ENCODE measurements at places on chromosomes 5 and 9.

- DNase-seq = no peak
These were observed 20.5 kb upstream of the JAK2 start for GRCh38 chr9:4964540-4964939.

DNA sequence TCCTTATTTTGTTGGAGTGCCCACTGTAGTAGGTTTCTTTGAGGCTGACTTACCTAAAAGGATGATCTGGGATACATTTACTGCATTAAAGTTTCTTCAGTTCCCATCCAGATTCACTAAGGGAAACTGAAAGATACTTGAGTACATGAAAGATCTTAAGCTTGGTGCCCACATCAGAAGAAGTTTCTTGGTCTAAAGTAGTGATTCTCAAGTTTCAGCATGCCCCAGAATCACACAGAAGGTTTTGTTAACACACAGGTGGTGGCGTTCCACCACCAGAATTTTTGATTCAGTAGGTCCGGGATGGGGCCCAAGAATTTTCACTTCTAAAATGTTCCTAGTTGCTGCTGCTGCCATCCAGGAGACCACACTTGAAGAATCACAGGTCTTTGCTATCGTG lies 171.0 kb downstream of the ZNF462 start:
- DNase-seq = no peak

DNA sequence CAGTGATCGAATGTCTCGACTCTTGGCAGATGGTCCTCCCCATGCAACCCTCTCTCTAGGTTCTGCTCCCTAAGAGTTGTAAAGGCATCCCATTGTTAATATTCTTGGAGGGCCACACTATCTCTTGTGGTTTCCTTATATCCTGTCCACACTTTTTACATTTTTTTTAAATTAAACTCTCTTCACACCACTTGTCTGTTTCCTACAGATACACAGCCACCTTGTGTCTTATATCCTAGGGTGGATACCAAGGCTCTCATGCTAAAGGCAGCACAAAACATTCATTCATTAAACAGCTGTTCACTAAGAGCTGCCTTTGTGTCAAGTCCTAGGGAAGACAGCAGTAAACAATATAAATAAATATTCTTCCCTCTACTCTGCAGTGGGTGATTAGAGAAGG lies 60.5 kb upstream of the SHISAL2B start:
- DNase-seq = no peak

DNA sequence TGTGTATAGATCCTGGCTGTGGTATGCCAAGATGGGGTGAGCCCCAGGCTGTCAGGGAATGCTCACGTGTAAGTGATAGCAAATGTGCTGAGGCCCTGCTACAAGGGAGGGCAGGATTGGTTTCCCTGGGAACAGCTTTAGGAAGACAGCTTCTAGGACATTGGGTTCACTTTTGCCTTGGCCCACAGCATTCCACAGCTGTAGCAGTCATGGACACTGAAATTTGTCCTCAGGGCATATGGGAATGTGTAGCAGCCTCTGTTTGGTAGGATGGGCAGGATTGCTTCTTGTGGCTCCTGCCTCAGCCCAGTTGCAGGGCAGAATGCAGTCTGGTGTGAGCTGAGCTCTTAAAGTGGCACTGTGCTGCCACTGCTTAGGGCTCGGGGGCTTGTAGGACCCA lies 1061.7 kb upstream of the WWC1 start:
- no peak for DNase-seq

- no peak for DNase-seq
These were observed 33.5 kb upstream of the ZSWIM6 start for GRCh38 chr5:61298580-61298979.

- no peak for DNase-seq
These were observed 2.6 kb downstream of the MAN1B1 start for GRCh38 chr9:137089232-137089947.

DNA sequence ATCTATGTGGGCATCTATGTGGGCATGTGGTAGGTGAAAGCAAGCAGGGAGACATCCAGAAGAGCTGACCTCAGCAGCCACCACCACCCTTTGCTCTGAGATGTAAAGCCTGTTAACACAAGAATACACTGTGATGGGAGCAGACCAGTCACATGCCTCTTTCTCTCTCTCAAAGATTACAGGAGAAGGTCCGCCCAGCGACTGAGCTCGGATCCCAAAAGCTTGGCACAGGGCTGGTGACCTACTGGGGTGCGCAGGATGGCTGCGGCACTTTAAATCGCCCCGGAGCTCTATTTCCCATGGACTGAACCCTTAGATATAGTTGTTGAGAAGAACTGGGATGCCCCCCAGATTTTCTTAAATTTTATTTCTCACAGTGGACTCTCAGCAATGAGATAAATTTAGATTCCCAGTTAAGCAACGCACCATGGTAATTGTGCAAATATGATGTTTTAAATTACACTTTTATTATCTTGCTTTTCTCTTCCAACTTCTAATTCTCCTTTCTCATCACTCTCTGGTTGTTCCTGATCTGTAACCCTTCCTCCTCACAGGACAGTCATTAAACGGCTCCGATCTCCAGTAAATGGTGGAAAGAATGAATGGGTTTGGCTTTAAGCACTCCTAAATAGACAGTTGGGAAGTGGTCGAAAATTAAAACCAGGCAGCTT lies 37.7 kb upstream of the ICE1 start:
- DNase-seq = no peak

DNA sequence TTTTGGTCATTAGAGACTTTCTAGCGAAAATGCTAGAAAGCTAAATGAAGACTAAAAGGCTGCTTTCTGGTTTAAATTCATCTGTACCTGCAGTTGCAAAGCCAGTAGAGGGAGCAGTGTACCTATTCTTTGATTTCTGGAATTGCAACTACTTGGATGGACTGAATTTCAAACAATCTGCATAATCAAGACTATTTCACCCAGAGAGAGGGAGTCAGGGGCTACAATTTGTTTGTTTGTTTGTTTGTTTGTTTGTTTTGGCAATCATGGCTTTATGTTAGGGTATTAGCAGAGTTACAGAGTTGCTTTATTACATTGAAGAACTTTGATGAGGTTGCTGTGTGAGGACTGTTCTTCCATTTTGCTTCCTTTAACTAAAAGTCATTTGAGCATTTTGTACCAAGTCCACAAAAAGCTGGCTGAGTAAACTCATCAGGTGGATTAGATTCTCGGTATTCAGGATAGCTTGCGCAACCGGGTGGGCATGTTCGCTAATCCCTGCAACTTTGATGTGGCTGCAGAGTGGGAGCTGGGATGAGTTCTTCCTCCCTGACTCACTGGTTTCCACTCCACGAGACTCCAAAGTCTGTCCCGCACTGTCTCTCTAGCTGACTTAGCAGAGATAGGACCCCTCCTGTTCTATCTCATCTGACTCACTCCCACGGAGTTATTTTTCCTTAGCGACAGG lies 80.0 kb upstream of the TUT7 start:
- no peak for DNase-seq

DNA sequence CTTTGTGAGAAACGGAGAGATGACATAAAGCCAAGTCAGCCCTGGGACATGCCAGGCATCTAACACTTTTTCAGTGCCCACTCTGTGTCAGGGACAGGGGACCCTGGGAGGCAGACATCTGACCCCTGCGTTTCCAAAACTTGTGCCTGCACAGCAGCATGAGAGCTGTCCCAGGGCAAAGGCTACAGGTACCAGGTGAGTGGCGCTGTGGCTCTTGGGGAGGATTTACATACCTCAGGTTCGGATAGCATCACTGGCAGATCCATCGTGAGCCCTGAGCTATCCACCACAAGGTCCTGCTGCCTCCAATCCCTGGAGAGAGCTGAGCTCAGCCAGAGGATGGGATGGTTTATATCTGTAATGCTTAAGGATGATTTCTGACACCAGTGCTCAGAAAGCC lies 52.4 kb downstream of the FSTL4 start:
- DNase-seq = no peak

- no peak for DNase-seq
These were observed 2.4 kb upstream of the RNF145 start for GRCh38 chr5:159211729-159212174.

GRCh38 chr5:130954336-130954735 lies 210.7 kb downstream of the HINT1 start:
- no peak for DNase-seq

- DNase-seq = no peak
These were observed 79.6 kb downstream of the ADAMTS2 start for GRCh38 chr5:179265514-179266290.

DNA sequence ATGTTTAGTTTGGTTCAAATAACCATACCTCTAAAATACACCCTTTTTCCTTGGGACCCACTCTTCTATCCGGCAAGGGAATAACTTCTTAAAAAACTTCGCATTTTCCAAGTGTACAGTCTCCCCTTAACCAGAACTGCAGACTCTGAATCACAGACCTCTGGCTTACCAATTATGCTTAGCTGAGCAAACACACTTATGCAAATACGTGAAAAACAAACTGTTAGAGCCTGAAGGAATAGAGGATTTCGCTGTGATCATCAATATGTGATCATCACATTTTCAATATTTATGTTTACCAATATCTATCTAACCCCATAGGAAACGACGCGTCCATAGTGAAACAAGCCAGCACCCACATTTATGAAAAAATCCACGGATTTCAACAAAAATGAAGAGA lies 1.3 kb downstream of the LPAR1 start:
- no peak for DNase-seq

GRCh38 chr5:150624334-150625163 lies 15.9 kb upstream of the SYNPO start:
- DNase-seq = no peak

DNA sequence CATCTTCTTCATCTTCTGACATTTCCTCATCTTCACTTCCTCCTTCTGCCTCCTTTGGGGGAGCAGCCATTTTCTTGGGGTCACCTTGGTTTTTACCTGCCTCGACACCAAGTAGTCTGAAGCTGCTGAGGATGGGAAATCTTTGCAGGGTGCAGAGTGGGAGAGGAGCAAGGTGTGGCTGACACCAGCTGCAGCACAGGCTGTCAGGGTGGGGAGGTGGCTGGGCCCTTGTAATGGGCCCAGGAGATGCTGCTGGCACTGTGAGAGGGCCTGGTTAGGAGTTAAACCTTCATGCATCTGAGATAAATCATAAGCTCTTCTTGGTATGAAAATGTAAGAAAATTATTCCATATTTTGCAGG lies 7.7 kb downstream of the RABL6 start:
- DNase-seq = no peak

DNA sequence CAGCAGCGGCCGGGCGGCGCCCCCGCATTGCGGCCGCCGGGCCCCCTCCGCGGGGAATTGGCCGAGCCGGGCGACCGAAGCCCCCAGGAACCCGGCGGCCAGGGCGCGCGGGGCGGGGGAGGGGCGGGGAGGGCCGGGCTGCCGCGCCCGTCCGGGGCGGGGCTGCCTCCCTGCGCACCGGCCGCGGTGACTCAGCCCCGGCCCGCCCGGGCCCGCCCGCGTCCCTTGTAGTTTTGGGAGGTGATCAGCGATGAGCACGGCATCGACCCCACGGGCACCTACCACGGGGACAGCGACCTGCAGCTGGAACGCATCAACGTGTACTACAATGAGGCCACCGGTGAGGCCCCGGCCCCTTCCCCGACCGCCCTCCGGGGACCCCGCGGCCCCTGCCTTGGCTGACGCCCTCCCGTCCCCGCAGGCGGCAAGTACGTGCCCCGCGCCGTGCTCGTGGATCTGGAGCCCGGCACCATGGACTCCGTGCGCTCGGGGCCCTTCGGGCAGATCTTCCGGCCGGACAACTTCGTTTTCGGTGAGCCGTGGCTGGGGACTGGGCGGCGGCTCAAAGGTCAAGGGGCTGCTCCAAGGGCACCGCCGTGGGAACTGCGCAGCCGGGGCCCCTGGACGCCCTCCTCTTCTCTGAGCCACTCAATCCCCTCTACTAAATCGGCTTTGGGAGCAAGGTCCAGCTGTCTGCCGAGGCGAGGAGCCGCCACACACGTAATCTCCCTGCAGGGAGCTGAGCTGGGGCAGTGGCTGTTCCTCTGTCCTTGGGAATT lies 592 bp downstream of the TUBB4B start:
- no peak for DNase-seq

- no peak for DNase-seq
These were observed 126.4 kb upstream of the SLC12A2 start for GRCh38 chr5:127957183-127957582.

DNA sequence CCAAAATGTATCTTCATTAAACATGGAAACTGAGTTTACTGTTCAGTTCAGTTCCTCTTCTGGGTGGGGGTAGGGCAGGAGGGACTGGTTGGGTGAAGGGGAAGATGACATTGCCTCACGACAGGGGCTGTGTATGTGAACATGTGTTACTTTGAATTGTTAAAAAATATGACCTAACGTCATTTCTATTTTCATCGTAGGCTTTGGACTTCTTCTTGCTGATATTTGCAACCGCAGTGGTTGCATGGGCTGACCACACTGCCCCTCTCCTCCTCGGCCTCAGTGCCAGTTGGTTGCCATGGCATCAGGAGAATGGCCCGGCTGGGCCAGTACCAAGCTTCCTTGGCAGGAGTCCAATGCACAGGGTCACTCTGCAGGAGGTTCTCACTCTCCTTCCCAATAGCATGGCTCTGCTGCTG lies 41.5 kb downstream of the HACD4 start:
- peak; percentile 5 for DNase-seq

DNA sequence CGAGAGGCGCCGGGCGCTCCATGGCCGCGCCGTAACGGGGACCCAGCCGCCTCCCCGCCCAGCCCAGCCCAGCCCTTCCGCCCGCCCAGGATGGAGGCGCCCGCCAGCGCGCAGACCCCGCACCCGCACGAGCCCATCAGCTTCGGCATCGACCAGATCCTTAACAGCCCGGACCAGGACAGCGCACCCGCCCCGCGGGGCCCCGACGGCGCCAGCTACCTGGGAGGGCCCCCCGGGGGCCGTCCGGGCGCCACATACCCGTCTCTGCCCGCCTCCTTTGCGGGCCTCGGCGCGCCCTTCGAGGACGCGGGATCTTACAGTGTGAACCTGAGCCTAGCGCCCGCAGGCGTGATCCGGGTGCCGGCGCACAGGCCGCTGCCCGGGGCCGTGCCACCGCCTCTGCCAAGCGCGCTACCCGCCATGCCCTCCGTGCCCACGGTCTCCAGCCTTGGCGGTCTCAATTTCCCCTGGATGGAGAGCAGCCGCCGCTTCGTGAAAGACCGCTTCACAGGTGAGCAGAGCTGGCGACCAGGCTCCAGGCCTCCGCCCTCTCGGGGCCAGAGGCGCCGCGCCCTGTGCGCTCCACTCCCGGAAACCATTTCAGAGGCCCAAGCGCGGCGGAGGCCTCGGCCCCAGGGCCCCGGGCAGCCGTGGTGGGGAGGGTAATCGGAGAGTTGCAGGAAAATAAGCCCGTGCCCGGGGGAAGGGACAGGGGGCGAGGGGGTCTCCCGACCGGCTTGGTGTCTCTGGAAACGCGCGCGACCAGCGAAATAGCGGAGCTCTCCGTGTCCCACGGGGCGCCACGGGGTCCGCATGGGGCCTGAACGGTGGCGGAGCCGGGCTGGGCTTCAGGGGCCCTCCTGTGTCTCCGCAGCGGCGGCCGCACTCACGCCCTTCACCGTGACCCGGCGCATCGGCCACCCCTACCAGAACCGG lies 496 bp downstream of the TLX3 start:
- DNase-seq = no peak

- DNase-seq = no peak
These were observed 1046.5 kb upstream of the ARRDC3 start for GRCh38 chr5:92429646-92430045.

Data from anterior cingulate cortex (tissue), 58 donors.